ENCODE measurements at places on chromosomes 3 and 15.
A peak's percentile ranks its signal among the peaks of the same experiment; 100 is the strongest.

GRCh38 chr3:74592359-74592758, 22.1 kb downstream of the CNTN3 start:
- peak; percentile 58 for DNase-seq

GRCh38 chr3:10950476-10951294, 41.9 kb upstream of the SLC6A1 start:
- peak; percentile 56 for DNase-seq

- DNase-seq = no peak
These were observed 31.5 kb downstream of the SQOR start for GRCh38 chr15:45666119-45666875.

DNA sequence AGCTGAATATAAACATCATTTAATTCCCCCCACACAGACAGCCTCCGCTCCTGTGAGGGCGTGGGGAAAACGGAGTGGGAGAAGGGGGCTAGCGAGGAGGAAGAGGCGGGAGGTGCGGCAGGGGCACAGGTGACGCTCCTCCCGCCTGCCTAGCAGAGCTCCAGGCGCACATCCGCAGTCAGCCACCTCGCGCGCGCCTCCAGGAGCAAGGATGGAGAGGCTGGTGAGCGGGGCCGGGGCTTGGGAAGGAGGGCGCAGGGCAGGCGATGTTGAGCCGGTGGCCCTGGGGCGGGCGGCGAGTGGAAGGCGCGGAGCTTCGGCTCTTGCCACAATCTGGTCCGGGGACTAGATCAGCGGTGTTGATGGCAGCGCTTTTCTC, at the start of gene CD200:
CD200 (plus strand) TSS at position 155 of the 379 bp plus-strand sequence; CDS start at position 212, 57 bp downstream.
- DNase-seq = peak; percentile 16

DNA sequence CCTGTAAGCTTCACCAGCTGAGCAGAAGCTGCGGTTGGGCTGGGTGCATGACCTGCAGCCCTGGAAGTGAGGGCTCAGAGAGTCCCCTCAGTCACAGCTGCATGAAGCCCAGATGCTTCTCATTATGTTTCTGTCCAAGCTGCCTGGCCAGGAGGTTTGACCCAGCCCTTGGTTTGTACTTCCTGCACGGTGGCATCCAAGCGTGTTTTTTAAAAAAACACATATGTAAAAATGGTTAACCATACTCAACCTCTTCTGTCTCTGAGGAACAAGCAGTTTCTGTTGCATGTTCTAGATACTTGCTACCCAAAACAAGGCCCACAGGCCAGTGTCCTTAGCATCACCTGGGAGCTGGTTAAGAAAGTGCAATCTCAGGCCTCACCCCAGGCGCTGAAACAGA, 76.0 kb upstream of the ATP10A start:
- no peak for DNase-seq

DNA sequence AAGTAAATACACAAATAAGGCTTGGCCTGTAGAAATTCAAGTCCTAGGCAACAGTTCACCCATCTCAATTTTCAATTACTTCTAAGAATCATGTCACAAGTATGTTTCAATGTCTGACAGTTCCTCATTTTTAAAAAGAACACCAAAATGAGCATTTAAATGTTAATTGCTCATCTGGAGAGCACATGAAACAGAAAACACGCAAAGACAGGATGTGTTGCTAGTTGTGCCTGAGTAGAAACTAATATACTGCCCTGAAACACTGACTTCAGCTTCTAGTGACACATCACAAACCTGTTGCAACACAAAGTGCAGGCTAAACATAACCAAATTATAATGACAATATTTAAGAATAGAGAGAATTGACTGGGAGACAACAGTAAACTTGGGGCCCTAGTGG, 167.3 kb upstream of the THBS1 start:
- DNase-seq = peak; percentile 66

DNA sequence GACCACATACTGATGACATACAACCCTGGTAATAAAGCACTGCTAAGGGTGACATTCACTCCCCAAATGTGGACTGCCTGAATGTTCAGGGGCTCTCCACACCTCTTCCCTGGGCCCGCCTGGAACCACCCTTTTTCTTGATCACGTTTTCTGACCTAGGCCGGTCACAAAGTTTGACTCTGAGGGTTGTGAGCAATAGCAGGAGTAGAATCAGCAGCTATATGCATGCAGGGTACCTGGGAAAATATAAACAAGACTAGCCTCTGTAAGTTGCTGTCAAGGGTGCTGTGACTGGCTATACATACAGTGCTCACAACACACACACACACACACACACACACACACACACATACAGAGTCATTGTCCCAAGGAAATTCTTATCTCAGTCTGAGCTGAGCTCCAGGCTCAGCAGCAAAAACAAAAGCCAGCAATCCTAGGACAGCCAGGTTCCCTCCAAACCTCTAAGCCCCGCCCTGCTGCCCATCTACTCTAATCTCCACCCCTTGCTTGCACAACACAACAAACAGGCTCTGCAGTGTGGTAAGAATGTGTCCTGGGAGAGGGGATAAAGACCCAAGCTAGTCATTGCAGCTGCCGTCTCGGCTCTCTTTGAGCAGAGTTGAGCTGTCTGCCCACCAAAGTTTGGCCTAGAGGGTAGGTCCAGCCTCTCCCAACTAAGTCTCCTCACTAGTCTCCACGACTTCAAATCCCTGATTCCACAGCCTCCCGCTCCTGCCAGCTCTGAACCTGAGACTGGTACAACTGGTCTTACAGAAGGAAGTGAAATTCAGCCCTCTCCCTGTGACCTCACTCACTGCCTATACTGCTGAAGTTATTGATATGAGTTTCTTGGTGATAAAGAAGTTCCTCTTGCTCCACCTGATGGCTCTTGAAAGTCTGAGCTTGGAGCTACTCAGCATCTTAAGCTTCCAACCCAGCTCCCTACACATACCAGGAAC, 2.2 kb downstream of the BMF start:
- peak; percentile 53 for DNase-seq

GRCh38 chr15:70151003-70151402, 53.3 kb upstream of the TLE3 start:
- no peak for DNase-seq

DNA sequence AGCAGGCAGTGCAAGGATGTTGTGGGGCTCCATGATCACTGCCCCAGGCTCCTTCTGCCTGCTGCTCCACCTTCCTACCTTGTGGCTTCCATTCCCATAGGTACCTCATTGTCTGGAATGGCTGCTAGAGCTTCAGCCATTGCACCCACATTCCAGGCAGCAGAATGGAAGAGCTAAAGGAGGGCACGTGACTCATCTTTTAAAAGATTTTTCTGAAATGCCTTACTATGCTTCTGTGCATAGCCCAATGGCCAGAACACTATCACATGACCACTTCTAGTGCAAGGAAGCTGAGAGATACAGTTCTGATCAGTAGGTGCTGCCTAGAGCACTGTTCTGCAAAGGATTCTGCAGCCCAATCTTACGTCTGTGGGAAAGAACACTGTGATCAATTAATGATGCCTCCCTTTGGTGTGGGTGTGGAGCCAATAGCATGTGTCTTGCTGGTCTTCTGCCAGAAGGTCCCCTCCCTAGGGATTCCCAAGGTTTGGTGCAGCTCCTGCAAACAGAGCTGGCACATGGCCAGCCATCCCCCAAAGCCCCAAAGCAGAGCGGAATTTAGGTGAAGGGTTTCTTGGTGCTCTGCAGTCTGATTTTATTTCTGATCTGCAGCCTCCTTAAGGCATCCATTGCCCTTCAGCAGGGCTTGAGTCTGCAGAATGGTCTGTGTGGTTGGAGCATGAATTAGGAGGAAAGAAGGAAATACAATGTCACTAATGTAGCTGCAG, 34.4 kb downstream of the SPSB4 start:
- no peak for DNase-seq

DNA sequence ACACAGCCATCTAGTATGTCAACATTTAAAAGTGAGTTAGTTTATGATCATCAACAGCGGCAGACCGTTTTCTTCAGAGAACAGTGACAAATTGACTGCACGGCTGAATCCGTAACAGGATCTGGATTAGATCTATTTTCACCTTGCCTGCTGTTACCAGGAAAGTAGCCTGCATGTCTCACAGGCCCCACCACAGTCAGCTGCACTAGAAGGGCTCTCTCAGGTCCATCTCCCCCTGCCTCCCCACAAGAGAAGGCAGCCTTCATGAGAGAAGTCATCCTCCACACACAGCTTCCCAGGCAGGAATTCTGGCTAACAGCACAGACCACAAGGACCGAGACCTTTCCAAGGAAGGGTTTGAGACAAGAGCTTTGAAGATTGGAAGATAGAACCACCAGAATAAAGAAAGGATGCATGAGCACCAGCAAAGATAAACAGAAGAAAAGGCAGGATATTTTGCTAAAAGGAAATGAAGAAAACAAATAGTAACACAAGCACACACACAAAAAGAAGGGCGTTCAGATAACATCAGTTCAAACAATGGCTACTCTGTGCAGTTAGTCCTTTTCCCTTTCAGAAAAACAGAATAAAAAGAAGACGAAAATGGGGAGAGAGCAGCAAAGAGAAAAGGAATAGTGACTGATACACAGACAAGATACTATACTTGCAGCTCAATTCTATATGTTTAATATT, 127.5 kb downstream of the SNRK start:
- no peak for DNase-seq

DNA sequence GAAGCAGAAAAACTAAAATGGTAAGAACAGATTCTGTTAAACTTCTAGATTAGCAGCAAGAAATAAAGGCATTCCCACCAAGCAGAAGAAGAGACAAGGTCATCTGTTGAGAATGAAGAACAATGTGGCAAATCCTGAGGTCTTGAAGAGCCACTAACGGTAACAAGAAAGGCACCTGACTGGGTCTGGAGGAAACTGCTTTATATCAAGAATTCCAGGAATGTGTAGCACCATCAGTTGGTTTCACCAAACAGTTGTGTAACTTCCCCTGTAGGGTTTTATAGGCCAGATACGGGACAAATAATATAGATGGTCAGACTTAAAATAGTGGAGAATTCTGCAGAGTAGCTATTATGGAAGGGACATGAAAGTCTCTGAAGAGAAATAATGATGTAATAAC, 57.3 kb downstream of the ACAP2 start:
- DNase-seq = no peak

GRCh38 chr3:186277268-186277909, 84.6 kb downstream of the DGKG start:
- peak; percentile 82 for DNase-seq

GRCh38 chr15:40441565-40442531, 1.1 kb downstream of the BAHD1 start:
- DNase-seq = no peak

- no peak for DNase-seq
These were observed 398.0 kb downstream of the OTOL1 start for GRCh38 chr3:161894657-161895056.

DNA sequence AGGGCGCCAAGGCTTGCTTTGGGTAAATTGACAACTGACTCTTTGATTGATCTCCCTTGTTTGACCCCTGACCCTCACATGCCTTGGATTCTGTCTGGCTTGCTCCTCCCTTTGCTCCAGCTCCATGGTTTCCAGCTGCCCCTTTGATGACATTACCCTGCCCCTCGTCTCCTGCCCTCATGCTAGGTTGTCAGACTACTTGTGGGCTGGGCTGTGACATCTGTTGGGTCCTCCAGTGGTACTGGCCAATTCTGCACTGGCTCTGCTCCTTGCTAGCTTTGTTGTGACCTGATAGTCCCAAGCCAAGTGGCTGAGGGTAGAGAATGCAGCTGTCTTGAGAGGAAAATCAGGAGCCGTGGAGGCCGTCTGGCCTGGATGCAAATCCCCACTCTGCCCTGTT, 6.2 kb downstream of the THSD4 start:
- DNase-seq = no peak

- peak; percentile 56 for DNase-seq
These were observed 114.2 kb downstream of the KLF13 start for GRCh38 chr15:31440754-31441311.

- peak; percentile 95 for DNase-seq
These were observed 77.5 kb upstream of the FBN1 start for GRCh38 chr15:48722764-48723661.

- DNase-seq = no peak
These were observed 54.0 kb upstream of the GADL1 start for GRCh38 chr3:30948426-30948825.

- no peak for DNase-seq
These were observed 116.6 kb upstream of the LRTM1 start for GRCh38 chr3:55044486-55044885.

DNA sequence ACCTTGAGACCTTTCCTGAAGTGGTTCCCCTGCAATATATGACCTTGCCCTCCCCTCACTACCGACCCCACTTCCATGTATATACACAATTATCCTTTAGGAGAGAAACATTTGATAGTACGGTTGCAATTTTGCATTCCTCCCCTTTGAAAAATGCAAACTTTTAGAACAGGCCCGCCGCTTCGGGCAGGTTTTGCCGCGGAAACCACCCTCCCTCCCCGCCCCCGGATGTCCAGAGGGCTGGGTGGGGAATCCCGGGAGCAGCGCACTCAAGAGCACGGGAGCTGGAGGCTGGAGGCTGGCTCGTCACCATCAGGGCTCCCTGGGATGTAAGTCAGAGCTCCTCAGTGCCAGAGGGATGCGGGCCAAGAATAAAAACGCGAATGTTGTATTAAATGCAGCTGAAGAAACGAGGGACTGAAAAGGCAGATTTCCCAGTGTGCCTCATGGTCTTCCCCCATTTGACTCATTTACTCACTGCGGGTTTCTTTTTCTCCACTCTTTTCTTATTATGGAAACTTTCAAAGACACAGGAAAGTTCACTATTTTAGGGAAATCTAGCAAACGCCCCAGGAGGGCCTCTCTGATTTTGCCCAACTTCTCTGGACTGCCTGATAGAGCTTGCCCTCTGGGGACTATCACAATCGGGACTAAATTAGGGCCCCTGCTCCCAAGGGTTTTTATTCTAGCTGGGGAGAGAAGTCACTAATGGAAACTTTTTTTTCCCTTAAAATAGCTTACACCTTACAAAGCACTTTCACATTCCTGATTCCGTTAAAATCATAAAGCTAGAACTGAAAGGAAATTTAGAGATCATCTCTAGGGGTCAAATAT, 2.9 kb upstream of the USP3 start:
- peak; percentile 99 for DNase-seq

GRCh38 chr15:67601073-67601472, 58.6 kb downstream of the MAP2K5 start:
- peak; percentile 15 for DNase-seq

DNA sequence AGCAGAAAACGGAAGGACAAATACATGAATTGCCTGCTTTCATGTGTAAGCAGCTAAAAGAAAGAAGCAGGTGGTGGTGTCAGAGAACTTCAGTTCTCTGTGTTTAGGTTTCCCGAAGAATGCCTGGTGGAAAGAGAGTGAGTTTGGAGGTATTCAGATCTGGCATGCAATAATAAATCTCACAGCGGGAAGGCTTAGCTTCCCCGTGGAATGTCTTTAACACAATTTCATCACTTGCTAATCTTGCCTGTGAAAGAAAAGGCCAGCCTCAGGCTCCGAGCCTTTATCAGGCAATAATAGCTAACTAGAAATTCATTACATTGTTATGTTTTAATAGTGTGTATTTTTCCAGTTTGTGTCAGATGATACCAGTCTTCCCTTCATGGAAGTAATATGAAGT, 220.3 kb downstream of the PDZRN3 start:
- no peak for DNase-seq

GRCh38 chr3:81268526-81268925, 492.9 kb downstream of the GBE1 start:
- DNase-seq = no peak

GRCh38 chr3:54578417-54578816, 349.4 kb downstream of the LRTM1 start:
- no peak for DNase-seq
